ENCODE measurements at places on chromosomes 1 and 21. TPM values are rescaled to one million over a fixed set of nuclear protein-coding genes. Genes with fewer than 3 reads are reported as not detected.

The BCL2L15 gene
- 0.09 TPM for total RNA-seq

The PEAR1 gene
- total RNA-seq, result 1.2 TPM

The ZBTB8B gene
- not detected for total RNA-seq

The ACOT11 gene
- 1.8 TPM for total RNA-seq

The SPATA46 gene
- total RNA-seq, result not detected

The ADORA1 gene
- 16.5 TPM for total RNA-seq

The PRPF38A gene
- total RNA-seq, result 7.5 TPM

The OR2T29 gene
- not detected for total RNA-seq

The ADAM30 gene
- total RNA-seq, result not detected

The SLC25A34 gene
- 0.37 TPM for total RNA-seq

The TMEM201 gene
- 1.6 TPM for total RNA-seq

The KRTAP19-8 gene
- total RNA-seq, result not detected

The VANGL2 gene
- not detected for total RNA-seq

The DENND4B gene
- 10.2 TPM for total RNA-seq

The ECE1 gene
- total RNA-seq, result 67.9 TPM

The FAAH gene
- total RNA-seq, result 1.8 TPM

The BTG3 gene
- 17.6 TPM for total RNA-seq

The ATPAF1 gene
- 44.4 TPM for total RNA-seq

The S100PBP gene
- 36.5 TPM for total RNA-seq

The ATP5PO gene
- total RNA-seq, result 158 TPM

The LRRC38 gene
- 0.28 TPM for total RNA-seq

The PER3 gene
- total RNA-seq, result 4.9 TPM

The SLC1A7 gene
- total RNA-seq, result 1.00 TPM

The AIDA gene
- 41.1 TPM for total RNA-seq

The CTBS gene
- 6.3 TPM for total RNA-seq

The TIAM1 gene
- 0.37 TPM for total RNA-seq

The KRTAP19-3 gene
- not detected for total RNA-seq

The STUM gene
- not detected for total RNA-seq

The S100A16 gene
- total RNA-seq, result 106 TPM

The PGBD5 gene
- total RNA-seq, result 0.57 TPM

The KCNN3 gene
- total RNA-seq, result under 0.01 TPM

The SELENBP1 gene
- 75.7 TPM for total RNA-seq

The NPPA gene
- total RNA-seq, result not detected

The EFCAB7 gene
- 8.1 TPM for total RNA-seq

The S100A6 gene
- total RNA-seq, result 3,415 TPM

The TNFAIP8L2 gene
- total RNA-seq, result not detected

The GJA4 gene
- total RNA-seq, result 0.18 TPM

The LPGAT1 gene
- 32.9 TPM for total RNA-seq

The NRAS gene
- total RNA-seq, result 33.0 TPM

The POU2F1 gene
- 2.4 TPM for total RNA-seq

The SPEN gene
- 10.4 TPM for total RNA-seq

The BNIPL gene
- total RNA-seq, result 0.14 TPM

The UBQLN4 gene
- 8.8 TPM for total RNA-seq

The EVA1B gene
- 133 TPM for total RNA-seq

The EGLN1 gene
- 89.3 TPM for total RNA-seq

Measured in smooth muscle cell of bladder (primary cell).